ENCODE measurements at places on chromosomes 7 and 10.

DNA sequence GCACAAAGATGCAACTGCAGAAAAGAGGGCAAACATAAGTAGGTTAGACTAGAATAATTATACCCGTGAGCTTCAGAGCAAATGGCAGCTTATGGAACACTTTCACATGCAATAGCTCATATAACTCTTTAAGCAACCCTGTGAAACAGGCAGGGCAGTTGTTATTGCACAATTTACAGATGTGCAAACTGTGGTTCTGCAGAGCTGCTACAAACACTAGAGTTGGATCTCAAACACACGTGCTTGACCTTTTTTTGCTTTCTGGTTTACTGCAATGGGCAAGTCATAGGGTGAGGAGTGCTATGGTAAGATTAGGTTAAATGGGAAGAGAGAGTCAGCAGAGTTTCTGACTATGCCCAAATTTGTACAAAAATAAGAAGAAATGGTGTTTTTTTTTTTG lies 610.8 kb downstream of the GATA3 start:
- no peak for DNase-seq

DNA sequence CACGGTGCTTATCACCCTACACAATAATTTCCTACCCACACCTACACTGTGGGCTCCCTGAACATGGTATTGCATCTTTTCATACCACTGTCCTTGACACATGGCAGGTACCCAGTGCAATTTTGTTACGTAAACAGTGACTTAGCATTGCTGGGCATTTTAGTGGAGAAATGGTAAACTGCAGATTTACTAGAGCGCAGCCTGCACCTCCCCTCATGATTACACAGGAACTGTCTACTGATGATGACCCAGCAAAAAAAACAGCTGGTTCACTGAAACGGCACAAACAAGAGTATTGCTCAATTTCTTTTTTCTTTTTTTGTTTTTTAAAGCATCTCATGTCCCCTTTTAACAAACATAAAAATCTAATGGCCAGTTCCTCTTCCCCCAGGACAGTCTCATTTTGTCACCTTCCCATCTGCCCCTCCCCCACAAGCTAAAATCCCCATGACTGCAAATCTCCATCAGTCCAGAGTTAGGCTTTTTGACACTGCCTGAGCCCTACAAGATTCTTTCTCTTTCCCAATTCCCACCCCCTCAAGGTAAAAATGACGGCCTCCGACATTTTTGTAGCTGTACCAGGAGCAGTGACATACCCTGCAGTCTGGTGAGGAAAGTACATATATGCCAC lies 2.8 kb downstream of the ZNF746 start:
- no peak for DNase-seq

- no peak for DNase-seq
Observed at GRCh38 chr7:134447383-134447782, 11.5 kb downstream of the AKR1B1 start.

DNA sequence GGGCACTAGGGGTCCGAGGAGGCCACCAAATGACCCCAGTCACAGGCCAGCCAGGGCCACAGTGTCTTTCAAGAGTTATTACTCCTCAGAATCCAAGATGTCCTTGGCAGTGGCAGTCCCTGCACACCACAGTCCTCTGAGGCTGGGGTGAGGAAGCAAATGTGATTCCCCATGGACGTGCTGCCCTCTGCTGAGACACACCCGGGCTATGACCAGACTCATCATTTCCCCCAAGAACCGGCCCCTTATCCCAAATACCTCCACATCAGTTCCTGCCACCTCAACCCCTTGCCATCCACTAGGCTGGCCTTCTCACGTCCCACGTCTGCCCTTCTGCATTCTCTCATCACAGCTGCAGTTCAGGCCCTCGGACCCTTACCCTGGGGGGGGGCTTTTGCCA lies 5.0 kb downstream of the PRKAG2 start:
- no peak for DNase-seq

DNA sequence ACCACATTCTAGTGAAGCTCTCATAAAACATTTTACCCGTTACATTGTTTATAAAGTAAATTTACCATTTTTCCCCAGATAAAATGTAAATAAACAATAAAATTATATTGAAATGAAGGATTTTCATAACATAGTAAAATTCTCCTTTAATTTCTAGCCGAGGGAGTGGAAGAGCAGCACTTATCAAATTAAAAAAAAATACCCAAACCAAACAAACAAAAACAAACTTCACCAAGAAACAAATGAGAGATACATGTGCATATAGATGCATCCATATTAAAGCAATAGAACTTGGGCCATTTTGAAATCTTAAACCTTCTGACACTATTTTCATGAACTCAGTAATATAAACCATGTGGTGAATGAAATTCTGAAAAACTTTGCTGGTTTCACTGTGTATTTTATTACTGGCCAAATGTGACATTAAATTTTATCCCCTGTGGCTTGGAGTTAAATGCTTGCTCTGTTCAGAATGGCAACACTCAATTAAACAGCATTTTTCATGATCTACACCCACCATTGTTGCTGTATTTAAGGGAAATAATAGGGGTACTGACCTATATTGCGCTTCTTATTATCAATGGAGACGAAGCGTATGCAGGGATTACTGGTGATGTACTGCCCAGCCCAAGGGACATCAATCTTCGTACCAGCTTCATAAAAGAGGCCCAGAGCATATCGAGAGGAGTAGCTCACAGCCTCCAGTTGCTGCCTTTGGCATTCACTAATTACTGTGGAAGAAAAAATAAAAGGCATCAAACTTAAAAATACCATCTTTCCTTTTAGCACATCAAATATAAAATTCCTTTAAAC lies 220.9 kb downstream of the RNLS start:
- DNase-seq: no peak

GRCh38 chr7:18566829-18567228 lies 71.3 kb downstream of the HDAC9 start:
- DNase-seq: no peak

GRCh38 chr10:119526621-119527592 lies 15.6 kb downstream of the RGS10 start:
- DNase-seq: no peak

- no peak for DNase-seq
Observed at GRCh38 chr10:71024490-71024889, 136.1 kb upstream of the PCBD1 start.

All from stimulated activated CD4-positive, alpha-beta T cell treated with anti-CD3 and anti-CD28 coated beads, Interleukin-1b, Interleukin-23, amount 100 ng/mL, for 24 hours (primary cell).